B cell (primary cell): ENCODE measurements at places on chromosomes 12 and 14.

DNA sequence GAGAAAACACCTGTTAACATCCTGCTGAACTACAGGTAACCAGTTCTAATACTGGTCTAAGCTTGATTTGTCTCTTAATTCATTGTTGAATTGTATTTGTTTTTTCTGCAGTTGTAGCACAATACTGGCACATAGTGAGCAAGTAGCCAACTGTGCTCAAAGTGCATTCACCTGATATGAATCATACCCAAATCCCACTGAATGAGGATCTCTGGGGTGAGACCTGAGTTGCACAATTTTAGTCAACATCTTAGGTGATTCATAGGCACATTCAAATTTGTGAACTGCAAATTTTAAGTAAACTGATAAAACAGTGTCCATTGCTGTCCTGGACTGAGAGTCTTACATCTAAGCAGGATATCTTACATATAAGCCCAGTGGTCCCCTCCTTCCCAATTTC is 12.8 kb downstream of the KCNC2 start:
- H3K27ac ChIP-seq = no peak overlapping the region
- H3K4me1 ChIP-seq = no peaks in the 10 kb centered on the region
- DNase-seq = no peak

DNA sequence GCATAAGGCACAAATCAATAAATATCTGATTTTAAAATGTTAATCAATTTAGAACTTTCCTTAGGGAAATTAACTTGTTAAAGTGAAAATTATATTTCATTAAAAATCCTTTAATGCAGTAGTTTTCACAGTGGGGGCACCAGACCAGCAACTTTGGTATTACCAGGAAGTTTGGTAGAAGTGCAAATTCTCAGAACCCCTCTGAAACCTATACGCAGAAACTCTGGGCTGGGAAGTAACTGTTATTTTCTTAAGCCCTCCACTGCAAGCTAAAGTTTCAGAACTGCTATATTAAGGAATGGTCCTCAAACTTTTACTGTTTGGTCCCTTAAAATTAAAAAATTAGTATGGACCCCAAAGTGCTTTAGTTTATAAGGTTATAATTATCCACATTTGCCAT is 35.7 kb downstream of the GNPTAB start:
- no peak for DNase-seq
- H3K27ac ChIP-seq = no peak overlapping the region
- H3K36me3 ChIP-seq = peaks cover 13% of the 10 kb centered on the region
- H3K4me3 ChIP-seq = no peak overlapping the region
- H3K27me3 ChIP-seq = no peaks in the 10 kb centered on the region

GRCh38 chr12:105986779-105987684 is 151.7 kb downstream of the NUAK1 start:
- H3K4me1 ChIP-seq = no peaks in the 10 kb centered on the region
- no peak overlapping the region for H3K4me3 ChIP-seq
- no peaks in the 10 kb centered on the region for H3K36me3 ChIP-seq
- DNase-seq = no peak
- H3K27ac ChIP-seq = no peak overlapping the region

DNA sequence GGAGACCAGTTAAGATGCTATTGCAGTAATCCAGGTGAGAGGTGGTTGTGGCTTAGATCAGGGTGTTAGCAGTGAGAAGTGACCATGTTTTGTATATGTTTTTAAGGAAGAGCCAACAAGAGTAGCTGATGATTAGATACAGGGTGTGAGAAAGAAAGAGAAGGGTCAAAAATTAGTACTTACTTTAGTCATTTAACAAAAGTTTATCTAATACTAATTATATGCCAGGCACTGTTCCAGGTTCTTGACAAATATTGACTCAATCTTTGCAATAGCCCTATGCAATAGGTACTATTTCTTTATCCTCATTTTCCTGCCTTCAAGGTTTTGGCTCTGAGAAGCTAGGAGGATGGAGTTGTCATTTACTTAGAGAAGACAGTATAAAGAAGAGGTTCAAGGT is 70.2 kb downstream of the SSPN start:
- no peak overlapping the region for H3K27ac ChIP-seq
- H3K36me3 ChIP-seq = no peaks in the 10 kb centered on the region
- no peak for DNase-seq
- peaks cover 2% of the 10 kb centered on the region for H3K4me1 ChIP-seq
- no peaks in the 10 kb centered on the region for H3K27me3 ChIP-seq

- H3K27me3 ChIP-seq = peaks cover 2% of the 10 kb centered on the region
- H3K4me3 ChIP-seq = no peak overlapping the region
- no peak overlapping the region for H3K27ac ChIP-seq
- no peaks in the 10 kb centered on the region for H3K36me3 ChIP-seq
Observed at GRCh38 chr14:104437703-104438102, 141.9 kb upstream of the C14orf180 start.

DNA sequence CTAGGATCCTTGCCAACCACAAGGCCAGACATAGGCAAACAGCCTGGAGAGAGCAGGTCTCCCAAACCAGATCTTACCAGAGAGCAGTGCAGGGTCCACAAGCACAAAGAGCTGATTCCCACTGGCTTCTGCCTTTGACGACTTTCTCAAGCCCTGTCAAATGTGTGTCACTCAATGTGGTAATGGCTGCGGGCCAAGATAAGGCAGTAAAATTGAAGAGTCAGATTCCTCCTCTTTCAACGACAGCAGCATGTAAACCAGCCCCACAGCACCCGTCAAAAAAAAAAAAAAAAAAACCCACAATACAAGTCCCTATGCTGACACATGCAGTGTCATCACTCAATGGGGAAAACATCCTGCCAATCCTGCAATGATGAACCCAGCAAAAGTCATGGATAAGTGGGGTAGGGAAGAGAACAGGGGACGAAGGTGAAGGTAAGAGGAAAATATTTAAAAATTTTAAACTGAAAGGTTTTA is at the start of gene STON2:
Gene STON2, minus strand, starts transcription at position 123 of the 477 bp plus-strand sequence. CDS start 1,942 bp downstream, outside the sequence.
- no peaks in the 10 kb centered on the region for H3K36me3 ChIP-seq
- no peaks in the 10 kb centered on the region for H3K4me1 ChIP-seq
- DNase-seq = no peak
- no peak within 1 kb of the TSS for H3K4me3 ChIP-seq
